Ascending aorta (tissue), 2 donors: ENCODE measurements at places on chromosomes 7 and 10.

DNA sequence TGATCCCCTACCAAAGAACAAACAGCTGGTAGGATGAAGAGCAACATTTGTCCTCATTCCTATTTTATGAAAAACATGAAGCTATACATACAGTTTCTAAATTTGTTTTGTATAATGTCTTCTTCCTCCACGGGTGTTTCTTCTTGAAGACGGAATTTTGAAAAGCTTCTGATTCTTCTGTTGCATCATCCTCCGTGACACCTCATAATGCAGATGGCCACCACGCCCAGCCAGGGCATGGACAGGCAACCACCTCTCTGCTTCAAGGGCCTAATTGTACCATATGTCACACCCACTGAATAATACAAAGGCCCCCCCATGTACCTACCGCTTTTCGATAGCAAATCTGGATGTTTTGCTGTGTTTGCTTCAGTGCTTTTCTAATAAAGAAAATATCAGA lies at the start of gene SUN3:
Gene SUN3 (minus strand): TSS at position 170 of the 400 bp plus-strand sequence. CDS start 169 bp downstream, at position 1.
- DNase-seq = no peak

DNA sequence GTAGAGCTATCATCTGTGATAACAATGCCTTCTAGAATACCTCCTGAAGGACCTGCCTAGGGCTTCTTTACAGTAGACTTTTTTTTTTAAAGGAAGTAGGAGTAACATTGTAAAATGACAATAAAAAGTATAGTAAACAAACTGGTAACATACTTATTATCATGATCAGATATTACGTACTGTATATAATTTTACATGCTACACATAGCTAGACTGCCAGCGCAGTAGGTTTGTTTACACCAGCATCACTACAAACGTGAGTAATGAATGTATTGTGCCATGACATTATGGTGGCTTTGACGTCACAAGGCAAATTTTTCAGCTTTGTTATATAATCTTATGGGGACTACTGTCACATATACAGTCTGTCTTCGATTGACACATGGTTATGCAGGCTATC lies 15.4 kb upstream of the ZRANB1 start:
- DNase-seq = no peak

GRCh38 chr10:486206-486605 lies 203.3 kb downstream of the DIP2C start:
- peak; percentile 57 for DNase-seq

DNA sequence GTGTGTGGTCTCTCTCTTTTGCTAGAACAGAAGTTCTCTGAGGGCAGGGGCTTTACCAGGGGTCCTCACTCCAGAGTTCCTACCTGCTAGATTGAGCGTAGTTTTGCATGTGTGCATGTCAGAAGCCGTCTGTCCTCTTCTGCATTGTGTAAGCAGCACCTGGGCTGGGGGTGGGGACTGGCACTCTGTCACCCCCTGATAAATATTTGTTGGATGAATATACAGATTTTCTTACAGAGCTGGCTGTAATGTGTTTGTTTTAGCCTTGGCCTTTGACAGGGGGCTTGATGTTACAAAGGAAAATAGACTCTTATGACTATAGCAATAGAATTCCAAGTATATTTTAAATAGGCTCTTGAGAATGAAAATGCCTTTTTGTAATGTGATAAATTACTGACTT lies 46.6 kb downstream of the WDR37 start:
- no peak for DNase-seq

- no peak for DNase-seq
Measured at GRCh38 chr7:88396948-88397322, 90.2 kb upstream of the STEAP4 start.

DNA sequence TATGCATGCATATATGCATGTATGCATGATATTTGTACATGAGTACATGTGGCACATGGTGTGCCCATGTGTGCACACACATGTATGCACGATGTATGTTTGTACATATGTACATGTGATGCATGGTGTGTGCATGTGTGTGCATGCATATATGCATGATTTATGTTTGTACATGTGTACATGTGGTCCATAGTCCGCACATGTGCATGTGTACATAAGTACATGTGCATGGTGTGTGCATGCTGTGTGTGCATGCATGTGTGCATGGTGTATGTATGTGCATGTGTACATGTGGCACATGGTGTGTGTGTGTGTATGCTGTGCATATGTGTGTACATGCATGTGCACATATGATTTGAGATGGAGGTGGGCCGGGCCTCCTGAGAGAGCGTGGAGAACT lies 384.2 kb downstream of the TYW1 start:
- DNase-seq = no peak

- DNase-seq = no peak
Measured at GRCh38 chr10:30413996-30414576, 19.9 kb upstream of the MAP3K8 start.

GRCh38 chr10:34656661-34657060 lies 158.4 kb downstream of the PARD3 start:
- DNase-seq = no peak

- no peak for DNase-seq
Measured at GRCh38 chr10:36675458-36675880, 449.9 kb upstream of the ANKRD30A start.

GRCh38 chr10:85647741-85648140 lies 718.9 kb downstream of the GRID1 start:
- no peak for DNase-seq

- DNase-seq = no peak
Measured at GRCh38 chr7:123770378-123770777, 21.6 kb upstream of the WASL start.

DNA sequence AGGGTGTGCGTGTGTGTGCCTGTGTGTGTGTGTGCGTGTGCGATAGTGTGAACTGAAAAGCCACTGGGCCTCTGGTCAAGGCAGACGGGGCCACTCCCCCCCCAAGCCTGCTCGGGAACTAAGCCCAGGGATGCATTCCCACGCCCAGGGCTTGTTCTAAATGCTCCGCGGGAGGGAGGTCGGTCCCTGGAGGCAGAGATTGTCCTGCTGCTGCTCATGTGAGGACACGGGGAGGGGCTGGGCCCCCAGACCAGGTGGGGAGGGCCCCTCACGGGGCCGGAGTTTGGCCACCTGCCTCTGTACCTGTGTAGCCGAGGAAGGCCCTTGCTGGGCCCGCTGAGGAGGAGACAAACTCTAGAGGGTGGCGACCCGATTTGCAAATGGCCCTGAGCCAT lies 93.9 kb downstream of the PDGFA start:
- DNase-seq = no peak

GRCh38 chr7:82012453-82012852 lies 242.6 kb upstream of the HGF start:
- DNase-seq = no peak

- no peak for DNase-seq
Measured at GRCh38 chr10:99731306-99732032, 458 bp downstream of the COX15 start.

DNA sequence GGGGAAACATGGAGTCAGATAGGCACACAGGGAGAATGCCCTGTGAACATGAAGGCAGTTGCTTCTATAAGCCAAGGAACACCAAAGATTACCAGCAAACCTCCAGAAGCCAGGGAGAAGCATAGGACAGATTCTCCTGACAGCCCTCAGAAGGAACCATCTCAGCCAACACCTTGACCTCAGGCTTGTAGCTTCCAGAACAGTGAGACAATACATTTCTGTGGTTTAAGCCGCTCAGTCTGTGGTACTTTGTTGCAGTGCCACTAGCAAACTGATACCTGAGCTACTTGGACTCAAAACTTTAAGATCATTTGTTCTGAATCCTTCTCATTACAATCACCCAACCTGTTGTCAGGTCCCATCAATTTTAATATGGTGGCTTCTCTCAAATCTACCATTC lies 31.2 kb downstream of the ABLIM1 start:
- DNase-seq = no peak

GRCh38 chr7:101919363-101920115 lies 102.1 kb downstream of the CUX1 start:
- DNase-seq = no peak

GRCh38 chr10:81978238-81978637 lies 103.2 kb downstream of the NRG3 start:
- DNase-seq = no peak

GRCh38 chr7:127396184-127396583 lies 3.7 kb upstream of the ZNF800 start:
- DNase-seq = peak; percentile 63

DNA sequence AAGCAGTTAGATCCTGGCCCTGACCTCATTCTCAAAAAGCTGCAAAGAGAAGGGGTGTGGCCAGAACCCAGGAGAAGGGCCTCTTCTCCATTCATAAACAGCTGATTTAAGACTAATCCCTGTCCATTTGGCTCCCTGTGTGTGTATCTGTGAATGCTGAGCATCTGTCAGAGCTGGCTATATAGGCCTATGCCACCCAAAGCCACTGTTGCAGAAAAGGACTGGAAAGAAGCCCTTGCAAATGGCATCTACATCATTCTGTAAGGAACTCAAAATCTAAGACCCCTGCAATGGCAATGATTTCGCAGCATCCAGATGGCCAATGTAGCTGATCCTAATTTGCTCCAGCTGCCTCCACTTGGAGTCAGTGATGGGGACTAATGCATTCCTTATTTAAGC lies 384.5 kb downstream of the KCNMA1 start:
- no peak for DNase-seq
